ENCODE measurements at places on chromosomes 7 and 10.
A peak's percentile ranks its signal among the peaks of the same experiment; 100 is the strongest.

DNA sequence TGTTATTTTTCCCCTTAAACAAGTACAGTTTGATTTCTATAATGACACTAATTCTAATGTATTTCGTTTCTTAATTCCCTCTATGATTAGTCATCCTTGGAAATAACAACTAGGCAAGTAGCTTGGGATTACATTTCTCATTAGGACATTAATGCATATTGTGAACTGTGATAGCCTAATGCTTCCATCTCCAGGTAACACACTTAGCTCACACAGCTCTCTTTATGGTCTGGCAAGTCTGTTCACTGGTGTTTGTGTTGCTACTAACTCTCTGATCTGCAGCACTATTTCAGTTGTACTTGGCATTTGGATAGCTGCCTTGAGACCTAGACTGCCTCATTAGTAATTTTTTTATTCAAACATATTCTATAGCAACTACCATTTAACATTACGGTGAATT, 853.2 kb downstream of the SORCS3 start:
- DNase-seq = no peak

DNA sequence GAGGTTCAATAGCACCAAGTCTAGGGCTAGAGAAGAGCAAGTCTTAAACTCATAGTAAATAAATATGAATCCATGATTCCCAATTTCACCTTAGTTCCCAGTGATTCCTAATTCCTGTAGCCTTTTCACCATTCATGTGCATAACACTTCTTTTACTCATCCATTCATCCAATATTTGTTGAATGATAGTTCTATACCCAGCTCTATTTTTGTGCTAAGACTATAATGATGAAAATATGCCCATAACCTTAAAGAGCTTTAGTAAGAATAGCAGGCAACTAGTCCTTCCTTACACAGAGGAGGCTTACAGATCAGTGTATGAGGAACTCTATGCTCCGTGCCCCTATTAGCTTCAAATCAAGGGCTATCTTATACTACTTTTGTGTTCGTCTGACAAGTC, 280.2 kb upstream of the CHRM2 start:
- no peak for DNase-seq

- DNase-seq = no peak
These were observed 5.7 kb upstream of the RPP30 start for GRCh38 chr10:90866050-90866598.

DNA sequence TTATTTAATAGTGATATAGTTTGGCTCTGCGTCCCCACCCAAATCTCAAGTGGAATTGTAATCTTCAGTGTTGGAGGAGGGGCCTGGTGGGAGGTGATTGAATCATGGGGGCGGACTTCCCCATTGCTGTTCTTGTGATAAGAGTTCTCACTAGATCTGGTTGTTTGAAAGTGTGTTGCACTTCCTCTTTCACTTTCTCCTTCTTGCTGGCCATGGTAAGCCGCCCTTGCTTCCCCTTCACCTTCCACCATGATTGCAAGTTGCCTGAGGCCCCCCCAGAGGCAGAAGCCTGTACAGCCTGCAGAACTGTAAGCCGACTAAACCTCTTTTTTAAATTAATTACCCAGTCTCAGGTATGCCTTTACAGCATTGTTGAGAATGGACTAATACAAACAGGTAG, 101.4 kb downstream of the MTPAP start:
- peak; percentile 45 for DNase-seq

DNA sequence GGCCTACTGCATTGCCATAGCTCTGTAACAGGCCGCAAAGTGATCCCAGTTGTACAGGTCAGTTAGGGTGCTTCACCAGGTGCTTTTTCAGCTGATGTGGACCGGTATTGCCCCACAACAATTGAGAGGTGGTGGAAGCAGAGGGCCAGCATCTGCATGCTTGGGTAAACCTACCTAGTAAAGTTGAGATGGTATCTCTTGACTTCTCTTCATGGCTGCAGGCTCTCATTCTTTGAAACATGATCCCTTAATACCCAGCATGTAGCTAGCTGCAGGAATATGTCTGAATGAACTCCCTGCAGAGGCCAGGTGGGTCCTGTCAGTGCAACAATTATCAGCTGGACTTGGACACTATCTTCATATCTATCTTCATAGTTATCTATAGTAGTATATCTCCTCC, 60.7 kb upstream of the CCDC6 start:
- no peak for DNase-seq

- no peak for DNase-seq
These were observed 4.0 kb upstream of the BRAF start for GRCh38 chr7:140928491-140929309.

GRCh38 chr7:82162289-82162688, 281.3 kb downstream of the CACNA2D1 start:
- no peak for DNase-seq

DNA sequence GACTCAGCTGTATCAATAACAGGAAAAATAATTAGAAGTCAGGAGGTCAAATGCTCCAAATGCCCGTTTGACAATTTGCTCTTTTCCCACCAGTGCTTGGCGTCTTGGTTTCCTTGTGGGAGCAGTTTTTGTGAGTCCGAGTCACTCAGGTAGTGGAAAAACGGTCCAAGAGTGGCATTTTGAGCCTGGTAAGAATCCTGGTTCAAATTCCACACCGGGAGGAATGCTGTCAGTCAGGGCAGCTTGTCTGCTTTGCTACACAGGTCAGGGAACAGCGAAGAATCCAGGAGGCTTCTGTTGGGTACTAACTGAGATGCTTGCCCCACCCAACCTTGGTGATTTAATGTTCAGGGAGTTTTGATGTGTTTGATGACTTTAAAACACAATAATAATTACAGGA, 209.5 kb downstream of the HERPUD2 start:
- DNase-seq = no peak

DNA sequence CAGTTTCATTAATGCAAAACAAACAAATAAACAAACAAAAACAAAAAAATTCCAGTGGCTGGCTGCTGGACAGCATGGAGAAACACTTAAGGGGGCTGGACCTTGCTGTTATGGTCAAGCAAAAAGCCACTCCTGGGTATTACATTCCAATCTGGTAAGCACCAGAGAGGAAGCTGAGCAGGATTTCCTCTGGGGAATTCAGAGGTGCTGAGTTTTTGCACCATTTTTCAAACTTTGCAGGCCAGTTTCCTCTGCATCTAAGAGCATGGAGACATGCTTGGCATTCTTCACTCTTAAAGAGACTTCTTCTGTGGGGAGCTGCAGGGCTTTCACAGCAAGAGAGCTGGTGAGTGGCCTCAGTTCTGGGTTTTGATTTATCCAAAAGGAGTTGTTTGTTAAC, 84.5 kb downstream of the FZD1 start:
- no peak for DNase-seq

GRCh38 chr10:119658274-119658673, 7.1 kb downstream of the BAG3 start:
- DNase-seq = peak; percentile 14

- no peak for DNase-seq
These were observed 1071.1 kb downstream of the XPNPEP1 start for GRCh38 chr10:108852211-108852610.

DNA sequence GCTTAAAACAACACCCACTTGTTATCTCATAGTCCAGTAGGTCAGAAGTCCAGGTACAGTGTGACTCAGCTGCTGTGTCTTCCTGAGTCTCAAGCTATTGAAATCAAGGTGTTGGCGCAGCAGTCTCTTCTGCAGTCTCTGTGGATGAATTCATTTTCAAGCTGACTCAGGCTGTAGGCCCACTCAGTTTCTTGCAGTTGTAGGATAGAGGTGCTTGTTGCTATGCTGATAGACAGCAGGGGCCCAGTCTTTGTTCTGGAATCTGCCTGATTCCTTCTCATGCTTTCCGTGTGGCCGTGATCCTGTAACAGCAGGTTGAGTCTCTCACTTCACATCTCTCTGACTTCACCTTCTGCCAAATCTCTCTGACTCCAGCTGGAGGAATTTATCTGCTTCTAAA, 400.4 kb upstream of the POM121L12 start:
- no peak for DNase-seq

DNA sequence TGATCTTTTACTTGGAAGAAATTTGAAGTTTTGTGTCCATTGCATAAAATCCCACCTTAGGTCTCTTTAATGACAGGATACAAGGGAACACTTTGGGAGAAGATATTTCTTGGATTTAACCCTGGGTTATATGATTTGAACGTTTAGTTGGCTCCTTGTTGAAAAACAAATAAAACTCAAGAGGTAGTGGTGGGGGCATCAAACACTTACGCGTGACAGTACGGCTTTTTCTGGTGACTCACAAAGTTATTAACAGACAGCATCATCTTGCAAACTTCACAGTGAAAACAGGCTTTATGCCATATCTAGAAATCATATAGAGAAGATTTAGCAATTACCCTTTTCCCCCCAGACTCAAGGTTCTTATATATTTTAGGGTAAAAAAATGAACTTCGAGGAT, 699 bp downstream of the NRAP start:
- no peak for DNase-seq

DNA sequence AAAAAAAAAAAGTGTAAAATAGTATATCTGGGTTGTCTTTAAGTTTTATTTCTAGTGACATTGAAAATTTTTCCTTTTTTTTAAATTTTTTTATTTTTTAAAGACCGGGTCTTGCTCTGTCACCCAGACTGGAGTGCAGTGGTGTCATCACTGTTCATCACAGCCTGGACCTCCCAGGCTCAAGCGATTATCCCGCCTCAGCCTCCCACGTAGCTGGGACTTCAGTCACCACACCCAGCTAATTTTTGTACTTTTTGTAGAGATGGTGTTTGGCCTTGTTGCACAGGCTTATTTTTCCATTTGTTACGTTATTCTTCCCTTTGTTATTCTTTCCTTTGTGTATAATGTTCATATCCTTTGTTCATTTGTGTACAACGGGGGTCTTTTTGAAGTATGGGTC, 30.1 kb downstream of the TSPAN14 start:
- peak; percentile 72 for DNase-seq

DNA sequence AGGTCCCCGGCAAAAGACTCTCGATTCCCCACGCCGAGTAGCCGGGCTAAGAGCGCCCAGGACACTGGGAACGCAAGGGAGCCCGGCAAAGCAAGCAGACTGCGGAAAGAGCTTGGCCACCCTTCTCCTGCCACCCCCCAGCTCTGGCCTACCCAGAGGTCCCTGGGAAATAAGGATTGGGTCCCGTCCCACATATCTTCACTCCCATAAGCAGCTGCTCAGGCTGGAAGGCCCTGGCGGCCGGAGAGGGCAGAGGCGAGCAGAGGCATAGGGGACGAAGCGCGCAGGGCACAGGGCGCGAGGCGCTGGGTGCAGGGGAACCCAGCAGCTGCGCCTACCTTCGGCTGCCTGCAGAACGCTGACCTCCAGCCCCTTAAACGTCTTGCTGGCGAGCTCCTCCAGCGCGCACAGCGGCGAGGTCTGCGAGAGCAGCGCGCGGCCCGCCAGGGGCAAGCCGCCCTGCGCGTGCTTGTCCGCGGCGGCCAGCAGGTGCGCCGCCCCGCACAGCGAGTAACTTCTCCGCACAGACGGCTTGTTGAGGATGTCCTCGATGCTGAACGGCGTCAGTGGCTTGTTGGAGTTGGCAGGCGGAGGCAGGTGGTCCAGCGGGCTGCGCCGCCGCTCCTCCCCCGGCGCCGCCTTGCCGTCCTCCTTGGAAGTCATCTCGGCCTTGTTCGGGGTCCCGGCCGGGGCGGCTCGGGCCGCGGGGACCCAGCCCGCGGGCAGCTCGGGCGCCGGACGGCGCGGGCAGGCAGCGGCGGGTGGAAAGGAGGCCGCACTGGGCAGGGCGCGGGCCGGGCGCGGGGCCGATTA, 904 bp downstream of the LBX1 start:
- no peak for DNase-seq

DNA sequence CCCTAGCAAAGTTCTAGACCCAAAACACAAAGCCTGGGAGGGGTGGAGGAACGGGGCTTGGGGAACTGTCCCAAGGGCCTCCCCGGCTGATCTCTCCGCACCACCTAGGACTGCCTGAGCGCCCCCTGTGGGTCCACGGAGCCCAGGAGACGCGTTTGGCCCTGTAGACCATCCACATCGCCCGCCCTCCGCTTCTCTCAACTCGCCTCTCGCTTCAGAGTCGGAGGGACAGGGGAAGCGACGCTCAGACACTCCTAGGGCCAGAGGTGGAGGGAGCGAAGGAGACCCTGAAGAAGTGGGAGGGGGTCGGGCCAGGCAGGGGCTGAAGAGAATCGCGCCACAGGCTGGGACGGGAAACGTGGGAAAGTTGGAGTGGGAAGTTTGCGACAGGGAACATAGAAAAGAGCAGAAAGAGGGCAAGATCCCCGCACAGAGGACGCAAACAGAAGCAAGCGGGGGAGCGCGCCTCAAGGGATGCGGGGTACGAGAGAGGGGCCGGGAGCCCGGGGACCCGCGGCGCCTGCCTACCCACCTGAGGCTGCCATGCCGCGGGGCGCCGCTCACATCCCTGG, 378 bp downstream of the PIK3AP1 start:
- peak; percentile 81 for DNase-seq

DNA sequence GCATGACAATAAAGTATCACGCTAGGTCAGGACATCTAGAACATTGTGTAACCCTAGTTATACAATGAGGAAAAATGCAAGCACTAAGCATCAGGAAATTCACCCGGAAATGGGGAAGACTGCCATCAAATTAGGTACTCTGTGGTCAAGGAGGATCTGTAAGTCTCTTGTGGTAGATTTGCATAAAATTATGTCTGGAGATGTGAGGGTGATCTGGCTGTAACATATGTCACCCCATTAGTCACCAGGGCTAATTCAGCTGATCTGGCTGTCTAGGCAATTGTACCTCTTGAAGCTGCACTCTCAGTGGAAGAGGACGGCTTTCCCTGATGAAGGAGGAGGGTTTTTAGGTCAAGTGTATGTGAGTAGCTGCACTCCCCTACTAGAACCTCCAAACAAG, 14.8 kb downstream of the AKR1D1 start:
- DNase-seq = peak; percentile 40

GRCh38 chr7:44162179-44162578, 21.0 kb upstream of the MYL7 start:
- DNase-seq = no peak

- no peak for DNase-seq
These were observed 53.0 kb upstream of the SEMA3A start for GRCh38 chr7:84247591-84247990.

DNA sequence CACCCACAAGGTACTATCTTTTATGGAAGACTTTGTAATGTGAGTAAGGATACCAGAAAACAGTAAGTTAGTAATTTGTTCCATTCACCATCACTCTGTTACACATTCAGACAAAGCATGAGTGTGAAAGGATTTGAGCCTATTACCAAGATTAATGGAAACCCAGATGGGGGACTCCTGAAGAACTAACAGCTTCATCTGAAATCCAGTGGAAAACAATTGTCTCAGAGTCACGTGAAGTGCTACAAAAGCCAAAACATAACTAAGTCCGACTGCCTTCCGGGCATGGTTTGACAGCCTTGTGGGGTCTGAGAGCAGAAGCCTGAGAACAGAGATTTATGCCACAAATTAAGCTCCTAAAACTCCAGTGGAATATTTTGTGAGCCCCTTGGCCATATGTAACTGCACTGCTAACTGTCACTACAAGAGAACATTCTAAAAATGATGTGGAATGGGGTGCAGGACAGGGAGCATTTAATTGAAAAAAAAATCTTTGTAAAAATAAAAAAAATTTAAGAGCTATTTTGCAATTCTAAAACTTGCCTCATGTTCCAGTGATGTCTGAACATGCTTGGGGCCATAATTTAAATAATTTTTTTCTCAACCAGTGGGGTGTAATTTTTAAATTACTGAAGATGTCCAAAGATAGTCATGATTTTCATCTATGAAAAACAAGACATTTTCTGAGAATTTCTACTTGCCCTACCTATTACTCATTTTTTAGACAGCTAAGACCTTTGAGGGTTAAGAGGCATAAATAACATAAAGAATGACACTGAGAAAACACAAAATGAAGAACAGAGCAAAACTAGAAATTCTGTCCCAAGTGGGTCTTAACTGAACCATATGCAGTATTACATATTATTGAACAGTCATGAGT, 555.0 kb downstream of the INHBA start:
- no peak for DNase-seq
